Hepatocyte (in vitro differentiated cells): ENCODE measurements at places on chromosomes 12 and 14. TPM values are rescaled to one million over a fixed set of nuclear protein-coding genes. Genes with fewer than 3 reads are reported as not detected.

The RNASE3 gene
- 1.4 TPM in 1 of 2 replicates, not detected in the other for total RNA-seq

The NRIP2 gene
- not detected in 2 replicates for total RNA-seq

The MMP19 gene
- 6.1 and 6.4 TPM in 2 replicates for total RNA-seq

The KCNH3 gene
- 0.30 and 1.0 TPM in 2 replicates for total RNA-seq

The DIO2 gene
- 2.5 and 9.3 TPM in 2 replicates for total RNA-seq

The PTPN21 gene
- total RNA-seq: 15.1 and 16.3 TPM in 2 replicates

The LMNTD1 gene
- total RNA-seq: 0.87 TPM in 1 of 2 replicates, not detected in the other

The DACT1 gene
- total RNA-seq: 17.5 and 19.6 TPM in 2 replicates

The POTEM gene
- not detected in 2 replicates for total RNA-seq

The LALBA gene
- not detected in 2 replicates for total RNA-seq

The KCNA1 gene
- total RNA-seq: 0.27 and 0.36 TPM in 2 replicates

- no peaks in the 10 kb centered on the region for H3K36me3 ChIP-seq
- H3K4me3 ChIP-seq: no peak overlapping the region
- H3K27ac ChIP-seq: peak overlapping the region; percentile 85
- no peaks in the 10 kb centered on the region for H3K27me3 ChIP-seq
These were observed 243.7 kb downstream of the AKAP6 start for GRCh38 chr14:32572867-32573150.

- no peak overlapping the region for H3K27ac ChIP-seq
- H3K27me3 ChIP-seq: no peaks in the 10 kb centered on the region
- H3K36me3 ChIP-seq: no peaks in the 10 kb centered on the region
- H3K4me1 ChIP-seq: no peaks in the 10 kb centered on the region
These were observed 622.6 kb upstream of the ATP2B1 start for GRCh38 chr12:90331262-90331661.

- H3K27ac ChIP-seq: no peak overlapping the region
- H3K4me1 ChIP-seq: no peaks in the 10 kb centered on the region
- DNase-seq: no peak
- no peaks in the 10 kb centered on the region for H3K27me3 ChIP-seq
These were observed 102.8 kb upstream of the FGD4 start for GRCh38 chr12:32296567-32296966.

- no peak for DNase-seq
- no peaks in the 10 kb centered on the region for H3K27me3 ChIP-seq
- no peaks in the 10 kb centered on the region for H3K36me3 ChIP-seq
- no peak overlapping the region for H3K27ac ChIP-seq
- H3K4me1 ChIP-seq: peaks cover 18% of the 10 kb centered on the region
These were observed 193.3 kb downstream of the PHETA1 start for GRCh38 chr12:111175396-111176094.

GRCh38 chr12:38456537-38457120, 140.1 kb downstream of the ALG10B start:
- no peak overlapping the region for H3K4me3 ChIP-seq
- no peaks in the 10 kb centered on the region for H3K36me3 ChIP-seq
- DNase-seq: no peak
- H3K27ac ChIP-seq: no peak overlapping the region

GRCh38 chr14:90061685-90062126, at the start of gene KCNK13:
Gene KCNK13, plus strand, starts transcription at chr14:90061994. Its CDS starts 212 bp downstream, at chr14:90062206.
- H3K27ac ChIP-seq: no peak within 1 kb of the TSS
- DNase-seq: peak; percentile 32
- H3K27me3 ChIP-seq: peaks cover 87% of the 10 kb centered on the region
- peak within 1 kb of the TSS; percentile 61 for H3K4me3 ChIP-seq
- no peaks in the 10 kb centered on the region for H3K36me3 ChIP-seq

- peaks cover 12% of the 10 kb centered on the region for H3K4me1 ChIP-seq
- DNase-seq: no peak
- H3K27me3 ChIP-seq: no peaks in the 10 kb centered on the region
- no peaks in the 10 kb centered on the region for H3K36me3 ChIP-seq
- H3K27ac ChIP-seq: peak overlapping the region; percentile 6
These were observed 159.8 kb downstream of the CACNA1C start for GRCh38 chr12:2212537-2212936.

- no peaks in the 10 kb centered on the region for H3K4me1 ChIP-seq
- no peak overlapping the region for H3K27ac ChIP-seq
- no peaks in the 10 kb centered on the region for H3K36me3 ChIP-seq
- no peaks in the 10 kb centered on the region for H3K27me3 ChIP-seq
- peak; percentile 8 for DNase-seq
These were observed 203.0 kb downstream of the SNAPC1 start for GRCh38 chr14:61965030-61965745.

GRCh38 chr12:40031965-40032364, 73.9 kb downstream of the SLC2A13 start:
- H3K4me1 ChIP-seq: no peaks in the 10 kb centered on the region
- no peaks in the 10 kb centered on the region for H3K27me3 ChIP-seq
- no peaks in the 10 kb centered on the region for H3K36me3 ChIP-seq
- DNase-seq: no peak
- no peak overlapping the region for H3K4me3 ChIP-seq

DNA sequence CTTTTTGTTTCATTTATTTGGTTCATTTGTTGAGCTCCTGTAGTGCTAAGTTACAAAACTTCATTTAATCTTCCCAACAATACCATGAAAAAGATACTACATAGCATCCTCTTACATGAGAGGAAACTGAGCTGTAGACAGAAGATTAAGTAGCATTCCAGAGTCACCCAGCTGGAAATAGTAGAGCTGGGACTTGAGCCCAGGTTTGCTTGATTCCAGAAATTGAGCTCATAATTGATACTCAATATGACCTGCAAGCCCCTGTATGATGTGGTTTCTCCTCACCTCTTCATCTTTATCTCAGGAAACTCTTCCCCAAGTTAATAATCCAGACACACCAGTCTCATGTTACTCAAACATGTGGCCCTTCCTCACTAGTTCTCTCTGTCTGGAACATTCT, 87.0 kb upstream of the DAAM1 start:
- no peaks in the 10 kb centered on the region for H3K4me1 ChIP-seq
- no peak for DNase-seq
- H3K27me3 ChIP-seq: no peaks in the 10 kb centered on the region
- no peaks in the 10 kb centered on the region for H3K36me3 ChIP-seq
- no peak overlapping the region for H3K4me3 ChIP-seq
- H3K27ac ChIP-seq: no peak overlapping the region

DNA sequence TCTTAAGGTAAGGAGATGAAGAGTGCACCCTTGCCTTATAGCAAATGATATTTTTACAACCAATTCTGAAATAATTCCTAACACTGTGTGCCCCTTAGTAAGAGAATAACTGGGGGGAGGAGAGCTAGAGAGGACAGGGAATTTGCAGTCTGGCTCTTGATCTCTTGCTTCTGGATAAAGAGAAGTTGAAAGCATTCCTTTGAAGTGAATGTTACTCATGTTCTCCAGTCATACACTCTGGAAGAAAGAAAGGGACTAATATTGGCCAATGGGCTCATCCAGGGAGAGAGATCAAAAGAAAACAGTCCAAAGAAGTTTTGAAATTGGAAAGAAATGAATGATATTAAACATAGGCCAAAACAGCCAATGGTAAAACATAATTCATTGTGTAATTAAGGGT, 25.3 kb downstream of the C12orf75 start:
- DNase-seq: no peak
- no peak overlapping the region for H3K4me3 ChIP-seq
- no peaks in the 10 kb centered on the region for H3K36me3 ChIP-seq
- peaks cover 12% of the 10 kb centered on the region for H3K4me1 ChIP-seq
- no peaks in the 10 kb centered on the region for H3K27me3 ChIP-seq

DNA sequence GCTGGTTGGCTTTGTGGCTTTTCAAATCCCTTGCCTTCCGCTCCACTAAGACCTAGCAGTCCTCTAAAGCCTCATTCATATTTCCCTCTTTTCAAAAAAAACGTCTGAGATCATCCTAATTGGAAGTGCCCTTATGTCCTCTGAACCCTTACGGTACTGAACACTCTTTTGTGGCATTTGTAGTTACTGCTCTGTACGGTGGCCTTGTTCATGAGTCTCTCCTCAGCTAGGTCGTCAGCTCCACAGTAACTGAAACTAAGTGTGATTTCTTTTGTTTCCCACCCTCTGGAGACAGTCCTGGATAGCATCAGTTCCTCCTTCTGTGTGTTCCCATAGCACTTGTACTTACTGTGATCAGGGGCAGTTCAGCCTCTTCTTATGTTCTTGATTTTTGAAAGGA, 49.7 kb downstream of the DAAM1 start:
- no peak overlapping the region for H3K4me3 ChIP-seq
- no peak overlapping the region for H3K27ac ChIP-seq
- no peak for DNase-seq
- H3K36me3 ChIP-seq: no peaks in the 10 kb centered on the region
- H3K27me3 ChIP-seq: no peaks in the 10 kb centered on the region
- H3K4me1 ChIP-seq: peaks cover 4% of the 10 kb centered on the region

- H3K27me3 ChIP-seq: no peaks in the 10 kb centered on the region
- H3K4me1 ChIP-seq: no peaks in the 10 kb centered on the region
- no peaks in the 10 kb centered on the region for H3K36me3 ChIP-seq
- H3K4me3 ChIP-seq: no peak overlapping the region
- peak; percentile 81 for DNase-seq
These were observed 21.7 kb upstream of the SLC10A1 start for GRCh38 chr14:69818758-69819191.

DNA sequence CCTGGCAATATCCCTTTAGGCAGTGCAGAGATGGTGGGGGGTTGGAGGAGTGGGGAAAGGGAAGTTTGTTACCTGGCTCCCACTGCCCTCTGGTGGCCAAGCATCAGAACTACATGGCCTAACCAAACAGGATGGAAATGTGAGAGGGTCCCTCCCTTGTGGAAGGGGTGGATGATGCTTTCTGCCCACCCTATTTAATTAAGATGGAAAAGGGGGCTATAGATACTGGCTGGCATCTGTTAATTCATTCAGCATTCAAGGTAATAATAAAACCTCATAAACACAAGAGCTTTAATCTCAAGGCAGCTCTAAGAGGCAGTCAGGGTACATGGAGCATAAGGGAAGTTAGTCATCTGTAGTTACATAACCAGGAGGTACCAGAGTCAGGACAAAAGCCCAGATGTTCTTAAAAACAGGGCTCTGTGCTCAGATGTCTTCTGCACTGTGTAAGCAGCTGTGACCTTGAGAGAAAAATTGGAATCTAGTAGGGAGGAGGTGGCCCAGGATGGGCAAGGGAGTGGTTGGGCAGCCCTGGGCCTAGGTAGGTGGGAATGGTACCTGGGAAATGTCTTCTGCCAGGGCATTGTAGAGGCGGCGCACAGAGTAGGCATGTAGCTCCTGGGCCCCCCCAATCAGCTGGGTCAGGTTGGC, 4.6 kb downstream of the AP1G2 start:
- no peaks in the 10 kb centered on the region for H3K36me3 ChIP-seq
- H3K4me3 ChIP-seq: no peak overlapping the region
- peak; percentile 73 for DNase-seq
- H3K27me3 ChIP-seq: no peaks in the 10 kb centered on the region
- H3K27ac ChIP-seq: no peak overlapping the region
- peaks cover 9% of the 10 kb centered on the region for H3K4me1 ChIP-seq

GRCh38 chr12:131867891-131868675, 26.3 kb upstream of the ULK1 start:
- no peaks in the 10 kb centered on the region for H3K27me3 ChIP-seq
- H3K27ac ChIP-seq: no peak overlapping the region
- no peak for DNase-seq
- H3K4me3 ChIP-seq: no peak overlapping the region

DNA sequence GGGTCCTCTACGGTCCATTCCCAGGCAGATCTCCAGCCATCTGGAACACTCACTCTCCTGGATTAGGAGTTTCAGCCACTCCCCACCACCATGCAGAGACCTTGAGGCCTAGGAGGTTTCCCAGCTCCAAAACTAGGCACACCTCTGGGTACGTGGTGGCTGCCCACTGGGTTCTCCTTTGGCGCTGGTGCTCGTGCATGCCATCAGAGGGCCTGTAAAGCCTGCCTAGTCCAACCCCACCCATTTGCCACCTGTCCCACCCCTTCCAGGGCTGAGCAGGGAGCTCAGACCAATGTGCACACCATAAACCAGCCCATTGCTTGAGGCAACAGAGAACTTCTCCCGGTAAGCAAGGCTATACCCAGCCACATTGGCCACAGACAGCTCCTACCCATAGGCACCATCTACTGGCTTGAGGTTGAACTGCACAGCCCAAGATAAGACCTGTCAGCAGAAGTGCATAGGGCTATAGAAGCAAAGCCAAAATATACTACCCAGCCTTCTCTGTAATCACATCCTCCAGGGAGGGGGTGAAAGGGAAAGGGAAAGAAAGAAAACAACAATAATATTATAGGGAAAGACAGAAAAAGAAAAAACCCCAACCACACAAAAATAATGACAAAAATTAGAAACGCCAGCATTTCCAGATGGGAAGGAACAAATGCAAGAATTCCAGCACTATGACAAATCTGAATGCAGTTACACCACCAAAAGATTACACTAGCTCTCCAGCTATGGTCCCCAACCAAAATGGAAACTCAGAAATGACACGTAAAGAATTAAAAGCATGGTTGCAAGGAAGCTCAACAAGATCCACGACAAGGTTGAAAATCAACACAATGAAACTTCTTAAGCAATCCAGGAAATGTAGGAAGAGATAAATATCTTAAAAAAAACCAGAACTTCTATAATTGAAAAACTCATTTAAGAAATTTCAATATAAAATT, 111.9 kb upstream of the CCDC175 start:
- no peaks in the 10 kb centered on the region for H3K4me1 ChIP-seq
- H3K27ac ChIP-seq: no peak overlapping the region
- peak; percentile 66 for DNase-seq
- peaks cover 3% of the 10 kb centered on the region for H3K27me3 ChIP-seq

- no peaks in the 10 kb centered on the region for H3K27me3 ChIP-seq
- H3K4me1 ChIP-seq: no peaks in the 10 kb centered on the region
- no peak overlapping the region for H3K27ac ChIP-seq
- H3K36me3 ChIP-seq: no peaks in the 10 kb centered on the region
- no peak for DNase-seq
- no peak overlapping the region for H3K4me3 ChIP-seq
These were observed 8.2 kb downstream of the SOCS2 start for GRCh38 chr12:93580682-93581081.

- H3K27me3 ChIP-seq: peaks cover 14% of the 10 kb centered on the region
- no peak overlapping the region for H3K4me3 ChIP-seq
- no peak for DNase-seq
- no peaks in the 10 kb centered on the region for H3K36me3 ChIP-seq
- H3K27ac ChIP-seq: no peak overlapping the region
These were observed 10.1 kb upstream of the DCAF4 start for GRCh38 chr14:72916174-72916573.

GRCh38 chr12:130401703-130402102, 64.0 kb downstream of the PIWIL1 start:
- H3K27me3 ChIP-seq: no peaks in the 10 kb centered on the region
- H3K4me3 ChIP-seq: no peak overlapping the region
- H3K27ac ChIP-seq: no peak overlapping the region
- H3K4me1 ChIP-seq: no peaks in the 10 kb centered on the region
- DNase-seq: peak; percentile 45
- H3K36me3 ChIP-seq: no peaks in the 10 kb centered on the region

DNA sequence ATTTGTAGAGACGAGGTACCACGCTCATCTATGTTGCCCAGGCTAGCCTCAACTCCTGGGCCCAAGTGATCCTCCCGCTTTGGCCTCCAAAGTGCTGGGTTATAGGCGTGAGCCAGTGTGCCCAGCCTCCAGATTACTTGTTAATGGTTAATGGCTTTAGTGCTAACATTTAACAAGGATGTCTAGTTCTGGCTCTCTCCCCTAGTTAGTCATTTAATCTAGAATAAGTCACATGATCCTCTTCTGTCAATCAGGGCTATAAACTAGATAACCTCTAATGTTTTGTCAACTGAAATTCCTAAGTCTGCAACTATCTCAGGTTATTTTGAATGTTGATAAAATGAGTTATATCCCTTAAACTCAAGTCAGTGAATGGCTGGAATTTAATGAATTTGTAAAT, 15.7 kb downstream of the ACTR6 start:
- peaks cover 13% of the 10 kb centered on the region for H3K4me1 ChIP-seq
- peak; percentile 17 for DNase-seq
- H3K36me3 ChIP-seq: no peaks in the 10 kb centered on the region
- no peak overlapping the region for H3K27ac ChIP-seq
- no peak overlapping the region for H3K4me3 ChIP-seq
- no peaks in the 10 kb centered on the region for H3K27me3 ChIP-seq
